ENCODE measurements at places on chromosomes 12 and 14.
A peak's percentile ranks its signal among the peaks of the same experiment; 100 is the strongest.

- DNase-seq = no peak
Observed at GRCh38 chr12:25884920-25885234, 73.6 kb upstream of the RASSF8 start.

- no peak for DNase-seq
Observed at GRCh38 chr12:90520002-90520734, 434.8 kb downstream of the CCER1 start.

- DNase-seq = no peak
Observed at GRCh38 chr14:104293851-104294627, 155.7 kb downstream of the KIF26A start.

DNA sequence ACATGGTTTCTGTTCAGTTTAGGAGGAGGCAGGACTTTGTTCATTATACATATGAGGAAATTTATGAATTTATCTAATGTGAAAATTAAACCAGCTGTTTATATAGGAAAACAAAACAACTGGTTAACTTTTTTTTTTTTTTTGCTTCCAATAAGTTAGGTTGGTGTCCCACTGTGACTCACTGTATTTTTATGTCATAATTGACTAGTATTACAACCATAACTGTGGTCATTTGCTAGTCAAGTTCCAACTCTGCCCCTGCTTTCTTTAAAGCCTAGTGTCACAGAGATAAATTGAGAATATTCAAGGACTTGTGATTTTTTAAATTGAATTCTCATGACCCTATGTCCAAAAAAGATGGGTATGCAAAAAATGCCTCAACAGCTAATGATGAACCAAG, 227.7 kb downstream of the BCAT1 start:
- no peak for DNase-seq

GRCh38 chr14:50344116-50344775, 32.1 kb downstream of the DMAC2L start:
- DNase-seq = no peak

DNA sequence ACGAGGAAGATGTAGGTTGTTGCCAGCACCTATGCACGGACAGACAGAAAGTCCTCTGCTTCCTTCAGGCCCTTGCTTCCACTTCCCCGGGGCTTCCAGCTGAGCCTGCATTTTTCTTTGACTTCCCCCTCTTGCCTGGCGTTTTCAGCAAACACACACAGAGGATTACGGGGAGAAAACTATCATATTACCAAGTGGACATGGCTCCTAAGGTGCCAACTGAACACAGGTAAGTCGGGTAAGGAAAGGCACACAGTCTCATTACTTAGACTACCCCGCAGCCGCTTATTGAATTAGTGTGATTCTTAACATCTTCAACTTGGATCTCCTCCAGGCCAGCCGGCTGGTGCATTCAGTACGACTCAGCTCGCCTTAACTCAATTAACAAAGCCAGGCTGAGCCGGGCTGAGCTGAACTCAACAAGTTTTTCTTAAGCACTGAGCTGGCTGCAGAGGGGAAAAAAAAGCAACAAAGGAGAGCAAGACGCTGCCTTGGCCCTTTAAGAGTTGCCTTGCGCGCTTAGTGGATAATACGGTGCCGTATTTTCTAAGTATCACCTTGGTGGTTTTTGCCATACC, 19.2 kb upstream of the MAP1LC3B2 start:
- DNase-seq = no peak

DNA sequence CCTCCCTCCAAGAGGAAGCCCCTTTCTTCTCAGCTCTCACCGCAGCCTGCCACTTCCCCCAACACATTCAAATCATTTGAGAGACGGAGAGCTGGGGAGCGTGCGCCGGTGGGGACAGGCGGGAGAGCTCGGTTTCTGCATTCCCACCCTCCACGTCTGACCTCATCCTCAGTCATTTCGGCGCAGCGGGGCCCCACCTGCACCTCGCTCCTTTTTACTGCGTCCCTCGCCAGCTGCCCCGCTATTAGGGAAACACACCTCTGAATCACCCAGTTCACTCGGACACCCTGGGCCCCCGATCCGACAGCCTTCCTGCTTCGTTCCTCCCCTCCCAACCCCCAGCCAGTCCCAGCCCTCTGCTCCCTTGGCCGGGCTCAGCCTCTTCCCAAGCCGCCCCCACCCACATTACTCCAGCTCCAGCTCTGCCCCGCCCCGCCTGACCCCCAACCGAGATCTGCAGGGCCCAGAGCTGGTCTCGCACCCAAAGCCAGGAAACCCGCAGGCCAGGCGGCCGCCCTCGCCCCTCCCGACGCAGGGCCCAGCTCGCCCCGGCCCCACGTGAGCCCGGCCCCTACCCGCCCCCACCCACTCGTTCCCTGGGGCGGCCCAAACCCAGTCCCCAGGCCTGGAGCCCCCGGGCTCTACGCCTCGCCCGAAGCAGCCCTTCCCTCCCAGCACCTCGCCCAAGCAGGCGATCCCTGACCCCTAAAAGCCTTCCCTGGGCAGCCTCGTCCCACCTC, 783 bp downstream of the CORO1C start:
- DNase-seq = peak; percentile 54

DNA sequence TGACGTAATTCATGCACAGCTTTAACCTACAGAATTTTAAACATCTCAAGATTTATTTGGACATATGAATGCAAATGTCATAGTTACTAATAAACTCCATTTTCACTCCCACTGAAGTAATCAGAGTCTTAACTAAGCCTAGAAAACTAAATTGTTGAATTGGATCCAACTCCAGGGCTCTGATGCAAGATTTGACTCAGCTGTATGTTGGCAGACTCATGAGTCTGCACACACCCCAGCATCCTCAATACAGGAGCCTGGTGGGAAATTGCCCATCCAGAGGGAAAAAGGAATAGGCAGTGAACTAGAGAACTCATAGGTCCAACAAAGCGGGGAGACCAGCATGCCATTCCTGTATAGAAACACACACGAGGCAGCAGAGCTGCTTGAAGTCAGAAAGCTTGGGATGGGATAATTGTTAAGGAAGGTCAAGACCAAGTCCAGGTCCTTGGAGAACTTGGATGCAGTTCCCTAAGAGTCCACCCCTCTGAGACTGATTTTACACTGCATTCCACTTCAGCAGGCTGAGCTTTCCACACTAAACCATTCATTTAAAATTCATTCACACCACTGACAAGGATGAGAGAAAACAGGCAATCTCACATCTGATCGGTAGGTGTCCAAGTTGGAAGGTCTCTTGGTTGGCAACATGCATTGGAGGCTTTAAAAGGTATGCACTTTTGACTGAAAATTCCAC, 14.4 kb downstream of the TMTC1 start:
- DNase-seq = no peak

DNA sequence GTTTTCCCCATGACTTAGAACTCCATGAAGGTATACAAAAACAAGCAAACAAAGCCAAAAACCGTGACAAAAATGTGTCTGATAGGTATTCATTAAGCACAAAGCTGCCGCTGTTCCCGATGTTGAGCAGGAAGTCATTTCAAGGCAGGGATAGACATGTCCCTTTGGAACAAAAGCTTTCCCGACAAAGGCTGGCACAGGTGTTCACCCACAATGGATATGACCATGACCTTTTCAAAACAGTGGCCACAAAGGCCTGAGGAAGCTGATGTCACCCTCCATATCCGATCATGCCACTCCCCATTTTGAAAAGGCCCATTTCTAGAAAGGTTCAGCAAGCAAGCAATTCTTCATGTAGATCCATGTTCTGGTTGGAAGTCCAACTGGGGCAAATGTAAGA, 279.1 kb downstream of the BTG1 start:
- no peak for DNase-seq

DNA sequence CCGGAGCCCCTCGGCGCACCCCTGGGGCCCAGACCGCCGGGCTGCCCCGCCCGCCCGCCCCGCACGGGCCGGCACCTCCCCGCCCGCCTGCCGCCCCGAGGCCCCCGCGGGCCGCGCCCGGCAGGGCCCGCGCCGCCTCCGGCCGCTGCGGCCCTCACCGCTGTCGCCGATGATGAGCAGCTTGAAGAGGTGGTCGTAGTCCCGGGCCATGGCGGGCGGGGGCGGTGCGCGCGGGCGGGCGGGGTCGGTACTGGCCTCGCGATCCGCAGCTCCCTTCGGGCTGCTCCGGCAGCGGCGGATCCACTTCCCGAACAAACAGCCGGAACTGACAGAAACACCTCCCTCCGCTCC, at the start of gene RAB35:
Gene RAB35 (minus strand): TSS at position 313 of the 351 bp plus-strand sequence. CDS start 103 bp downstream, at position 210.
- DNase-seq = no peak

- DNase-seq = no peak
Observed at GRCh38 chr12:27838543-27839185, 58.6 kb upstream of the MANSC4 start.

Data from trophoblast cell (in vitro differentiated cells and primary cell).